ENCODE measurements at places on chromosomes 6 and 20. TPM values are rescaled to one million over a fixed set of nuclear protein-coding genes. Genes with fewer than 3 reads are reported as not detected.

The TFAP2D gene
- total RNA-seq: not detected

The NT5E gene
- total RNA-seq: 14.9 TPM

The SNAI1 gene
- 3.1 TPM for total RNA-seq

The EXOC2 gene
- total RNA-seq: 39.3 TPM

DNA sequence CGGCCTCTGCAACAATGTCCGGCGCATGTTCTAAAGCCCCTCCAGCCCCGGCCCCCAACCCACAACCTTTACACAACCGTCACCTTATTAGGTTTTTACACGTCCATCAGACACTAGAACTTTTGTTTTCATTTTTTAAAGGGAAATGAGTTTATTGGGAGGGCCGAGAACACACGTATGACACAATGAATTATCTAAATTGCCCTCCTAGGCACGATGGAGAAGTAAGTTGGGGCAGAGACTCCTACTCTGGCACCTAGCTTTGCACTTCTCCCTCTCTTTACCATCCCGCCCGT, 1.2 kb upstream of the DLL1 start:
- peaks cover 75% of the 10 kb centered on the region for H3K4me1 ChIP-seq
- no peak overlapping the region for H3K27ac ChIP-seq
- H3K4me3 ChIP-seq: peak overlapping the region; percentile 40
- peaks cover 85% of the 10 kb centered on the region for H3K27me3 ChIP-seq
- DNase-seq: no peak
- no peaks in the 10 kb centered on the region for H3K36me3 ChIP-seq

DNA sequence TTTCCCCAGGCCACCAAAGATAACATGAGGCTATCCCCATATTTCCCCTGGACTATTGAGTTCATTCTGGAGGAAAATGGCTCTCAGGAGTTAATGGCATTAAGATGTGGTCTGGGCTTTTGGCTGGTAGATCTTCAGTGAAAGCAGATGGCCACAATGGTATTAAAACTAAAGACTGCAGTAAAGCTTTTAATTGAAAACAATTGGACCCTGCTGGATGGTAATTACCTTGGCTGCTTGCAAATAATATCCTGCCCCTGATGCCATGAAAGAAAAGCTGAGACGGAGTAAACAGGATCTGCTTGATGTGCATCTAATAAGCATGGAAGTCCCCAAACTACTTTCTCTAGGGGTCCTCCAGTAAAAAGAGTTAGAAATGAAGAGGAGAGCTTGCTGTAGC, 255.8 kb downstream of the QKI start:
- H3K27me3 ChIP-seq: no peaks in the 10 kb centered on the region
- H3K27ac ChIP-seq: no peak overlapping the region
- no peaks in the 10 kb centered on the region for H3K36me3 ChIP-seq
- H3K4me3 ChIP-seq: no peak overlapping the region
- DNase-seq: no peak

GRCh38 chr20:44590980-44591778, 8.8 kb downstream of the PKIG start:
- peaks cover 4% of the 10 kb centered on the region for H3K27me3 ChIP-seq
- no peaks in the 10 kb centered on the region for H3K4me1 ChIP-seq
- no peak for DNase-seq
- no peak overlapping the region for H3K27ac ChIP-seq

GRCh38 chr20:53962388-53962787, 108.0 kb downstream of the BCAS1 start:
- no peak overlapping the region for H3K4me3 ChIP-seq
- no peaks in the 10 kb centered on the region for H3K36me3 ChIP-seq
- H3K27me3 ChIP-seq: no peaks in the 10 kb centered on the region
- no peak for DNase-seq
- H3K4me1 ChIP-seq: peaks cover 4% of the 10 kb centered on the region

- H3K4me3 ChIP-seq: no peak overlapping the region
- no peak overlapping the region for H3K27ac ChIP-seq
- no peaks in the 10 kb centered on the region for H3K36me3 ChIP-seq
- no peaks in the 10 kb centered on the region for H3K27me3 ChIP-seq
Observed at GRCh38 chr6:122042960-122043735, 356.3 kb upstream of the HSF2 start.

- H3K27me3 ChIP-seq: no peaks in the 10 kb centered on the region
- H3K27ac ChIP-seq: no peak overlapping the region
- no peak overlapping the region for H3K4me3 ChIP-seq
- peaks cover 2% of the 10 kb centered on the region for H3K4me1 ChIP-seq
- no peak for DNase-seq
Observed at GRCh38 chr6:149608381-149608982, 40.0 kb downstream of the KATNA1 start.

- no peaks in the 10 kb centered on the region for H3K36me3 ChIP-seq
- DNase-seq: no peak
Observed at GRCh38 chr6:48933136-48933535, 529.9 kb downstream of the MMUT start.

DNA sequence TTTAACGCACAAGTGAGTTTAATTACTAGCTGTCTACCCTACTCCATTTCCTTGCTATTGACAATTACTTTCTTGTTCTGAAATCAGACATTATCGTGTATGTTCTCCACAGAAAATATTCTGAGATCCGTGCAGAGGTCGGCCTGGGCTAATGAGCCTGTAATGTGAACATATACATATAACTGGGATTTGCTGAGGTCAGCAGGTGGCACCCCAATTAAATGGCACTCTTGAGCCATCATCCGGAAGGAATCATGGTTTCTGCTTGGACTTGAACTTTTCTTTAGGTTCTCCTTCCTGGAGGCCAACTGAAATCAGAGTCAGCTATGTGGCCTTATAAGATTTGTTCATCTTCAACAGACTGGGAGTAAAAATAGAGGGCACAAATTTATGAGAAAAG, 3.6 kb downstream of the HLA-DQB1 start:
- H3K27me3 ChIP-seq: no peaks in the 10 kb centered on the region
- no peak overlapping the region for H3K4me3 ChIP-seq
- H3K27ac ChIP-seq: no peak overlapping the region
- no peak for DNase-seq

DNA sequence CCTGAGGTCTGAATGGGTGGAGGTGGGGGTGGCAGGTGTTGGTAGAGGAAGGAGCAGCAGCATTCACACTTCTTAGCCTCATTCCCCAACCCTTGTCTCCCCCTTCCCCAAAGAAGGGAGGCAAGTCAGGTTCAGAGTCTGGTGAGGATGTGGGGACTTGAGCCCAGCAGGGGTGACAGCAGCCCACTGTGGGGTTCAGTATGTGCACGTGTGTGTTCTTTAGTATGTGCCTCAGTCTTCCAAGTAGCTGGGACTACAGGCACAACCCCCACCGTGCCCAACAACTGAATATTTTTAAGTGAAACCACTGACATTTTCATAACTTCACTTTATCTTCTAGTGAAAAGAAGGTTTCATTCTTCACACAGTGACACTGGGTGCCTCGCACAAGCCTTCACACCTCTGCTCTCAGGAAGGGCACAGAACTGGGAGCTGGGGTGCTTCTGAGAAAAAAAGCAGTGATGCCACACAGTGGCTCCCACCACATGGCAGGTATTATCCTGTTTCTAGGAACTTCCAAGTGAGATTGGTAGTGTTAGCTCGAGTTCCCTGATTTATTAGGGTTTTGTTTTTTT, 33.4 kb upstream of the PRELID3B start:
- H3K27me3 ChIP-seq: peaks cover 22% of the 10 kb centered on the region
- no peak overlapping the region for H3K27ac ChIP-seq
- no peak overlapping the region for H3K4me3 ChIP-seq

- peaks cover 11% of the 10 kb centered on the region for H3K4me1 ChIP-seq
- no peak overlapping the region for H3K4me3 ChIP-seq
- H3K27ac ChIP-seq: no peak overlapping the region
Observed at GRCh38 chr6:11323666-11324452, 91.4 kb upstream of the NEDD9 start.

DNA sequence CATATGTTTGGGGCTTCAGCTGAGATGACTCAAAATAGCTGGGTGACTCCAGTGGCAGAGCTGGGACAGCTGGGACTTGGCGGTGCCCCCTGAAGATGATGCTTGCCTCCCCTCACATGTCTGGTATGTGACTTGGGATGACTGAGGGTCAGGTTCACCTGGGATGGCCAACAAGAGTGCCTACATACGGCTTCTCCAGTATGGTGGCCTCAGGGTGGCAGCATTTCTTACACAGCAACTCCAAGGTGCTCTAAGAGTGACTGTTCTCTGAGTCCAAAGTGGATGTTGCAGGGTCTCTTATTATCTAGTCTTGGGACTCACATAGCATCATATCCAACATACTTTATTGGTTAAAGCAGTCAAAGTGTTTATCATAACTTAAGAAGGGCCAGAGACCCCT, 87.8 kb upstream of the CENPW start:
- H3K4me1 ChIP-seq: no peaks in the 10 kb centered on the region
- no peak for DNase-seq
- H3K36me3 ChIP-seq: no peaks in the 10 kb centered on the region
- no peaks in the 10 kb centered on the region for H3K27me3 ChIP-seq

DNA sequence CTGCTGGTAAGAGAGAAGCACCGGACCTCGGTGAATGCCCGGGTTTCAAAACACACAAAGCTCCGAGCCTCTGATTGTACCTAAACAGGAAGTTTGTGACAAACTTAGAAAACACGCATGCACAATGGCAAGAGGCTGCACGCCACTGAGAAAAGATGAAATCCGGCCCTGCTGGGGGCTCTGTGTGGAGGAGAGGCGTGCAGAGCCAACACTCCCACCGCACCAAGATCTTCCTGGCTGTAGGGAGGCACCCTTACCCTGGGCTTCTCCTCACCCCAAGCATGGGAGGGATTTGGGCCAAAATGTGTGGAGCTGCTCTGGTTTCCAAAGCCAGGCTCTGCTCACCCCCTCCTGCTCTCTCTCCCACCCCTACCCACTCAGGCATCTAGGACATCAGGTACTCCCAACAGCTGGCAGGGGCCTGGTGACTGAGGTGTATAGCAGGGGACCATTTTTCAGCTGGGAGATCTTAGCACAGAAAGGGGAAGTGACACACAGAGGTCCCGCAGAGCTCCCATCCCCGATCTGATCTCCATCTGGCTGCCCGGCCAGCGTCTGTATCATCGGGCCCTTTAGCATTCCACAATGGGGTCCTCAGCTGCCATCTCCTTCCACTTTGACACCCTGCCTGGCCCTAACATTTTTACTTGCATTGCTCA, 84.2 kb downstream of the TRERF1 start:
- H3K27ac ChIP-seq: peak overlapping the region; percentile 85
- H3K4me3 ChIP-seq: peak overlapping the region; percentile 30
- DNase-seq: no peak
- H3K36me3 ChIP-seq: no peaks in the 10 kb centered on the region
- no peaks in the 10 kb centered on the region for H3K27me3 ChIP-seq

- H3K27ac ChIP-seq: no peak overlapping the region
- no peak for DNase-seq
- H3K27me3 ChIP-seq: no peaks in the 10 kb centered on the region
- H3K4me1 ChIP-seq: no peaks in the 10 kb centered on the region
Observed at GRCh38 chr6:147849401-147850330, 341.2 kb downstream of the SAMD5 start.

DNA sequence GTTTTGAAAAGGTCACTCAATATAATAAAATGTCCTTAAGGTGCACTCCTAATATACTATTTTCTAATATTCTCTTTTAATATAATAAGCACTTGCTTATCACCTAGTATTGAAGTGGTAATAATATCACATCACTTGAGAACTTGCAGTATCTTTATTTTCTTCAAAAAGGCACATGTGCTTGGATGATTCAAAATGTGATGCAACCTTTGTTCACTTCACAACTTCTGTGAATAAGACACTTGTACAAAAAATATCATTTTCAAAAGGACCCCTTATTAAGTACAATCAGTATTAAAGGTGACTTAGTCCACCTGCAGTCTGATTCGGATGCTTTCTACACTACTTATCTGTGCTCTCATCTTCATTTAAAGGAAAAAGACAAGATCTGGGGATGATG, 3.4 kb downstream of the PRELID3B start:
- no peak overlapping the region for H3K27ac ChIP-seq
- no peak for DNase-seq
- H3K36me3 ChIP-seq: no peaks in the 10 kb centered on the region
- no peaks in the 10 kb centered on the region for H3K27me3 ChIP-seq
- no peak overlapping the region for H3K4me3 ChIP-seq
- peaks cover 28% of the 10 kb centered on the region for H3K4me1 ChIP-seq

GRCh38 chr20:24163506-24163905, 174.9 kb upstream of the GGTLC1 start:
- H3K4me1 ChIP-seq: no peaks in the 10 kb centered on the region
- no peaks in the 10 kb centered on the region for H3K36me3 ChIP-seq
- H3K27ac ChIP-seq: no peak overlapping the region
- H3K4me3 ChIP-seq: no peak overlapping the region
- no peaks in the 10 kb centered on the region for H3K27me3 ChIP-seq
- DNase-seq: no peak
